IMR-90 (cell line): ENCODE measurements at places on chromosomes 5 and 9.

- DNase-seq, result no peak
These were observed 213.9 kb upstream of the TRPC7 start for GRCh38 chr5:136579238-136579637.

- peak; percentile 80 for DNase-seq
These were observed 5.1 kb upstream of the GPX8 start for GRCh38 chr5:55154873-55155272.

- DNase-seq, result no peak
These were observed 1086.5 kb downstream of the EFNA5 start for GRCh38 chr5:106584268-106584667.

GRCh38 chr5:9787861-9788600, 157.9 kb upstream of the TAS2R1 start:
- no peak for DNase-seq
